ENCODE measurements at places on chromosomes 16 and 17.

GRCh38 chr16:29805232-29806098, 864 bp upstream of the MAZ start:
- DNase-seq: peak; percentile 96

- no peak for DNase-seq
These were observed 177.9 kb downstream of the SPECC1 start for GRCh38 chr17:20187049-20187448.

- DNase-seq: no peak
These were observed 22.8 kb downstream of the FAM117A start for GRCh38 chr17:49741009-49741691.

- DNase-seq: no peak
These were observed 10.0 kb downstream of the CMC2 start for GRCh38 chr16:80996688-80997138.

GRCh38 chr17:8409966-8410882, 12.6 kb upstream of the RNF222 start:
- DNase-seq: peak; percentile 64

DNA sequence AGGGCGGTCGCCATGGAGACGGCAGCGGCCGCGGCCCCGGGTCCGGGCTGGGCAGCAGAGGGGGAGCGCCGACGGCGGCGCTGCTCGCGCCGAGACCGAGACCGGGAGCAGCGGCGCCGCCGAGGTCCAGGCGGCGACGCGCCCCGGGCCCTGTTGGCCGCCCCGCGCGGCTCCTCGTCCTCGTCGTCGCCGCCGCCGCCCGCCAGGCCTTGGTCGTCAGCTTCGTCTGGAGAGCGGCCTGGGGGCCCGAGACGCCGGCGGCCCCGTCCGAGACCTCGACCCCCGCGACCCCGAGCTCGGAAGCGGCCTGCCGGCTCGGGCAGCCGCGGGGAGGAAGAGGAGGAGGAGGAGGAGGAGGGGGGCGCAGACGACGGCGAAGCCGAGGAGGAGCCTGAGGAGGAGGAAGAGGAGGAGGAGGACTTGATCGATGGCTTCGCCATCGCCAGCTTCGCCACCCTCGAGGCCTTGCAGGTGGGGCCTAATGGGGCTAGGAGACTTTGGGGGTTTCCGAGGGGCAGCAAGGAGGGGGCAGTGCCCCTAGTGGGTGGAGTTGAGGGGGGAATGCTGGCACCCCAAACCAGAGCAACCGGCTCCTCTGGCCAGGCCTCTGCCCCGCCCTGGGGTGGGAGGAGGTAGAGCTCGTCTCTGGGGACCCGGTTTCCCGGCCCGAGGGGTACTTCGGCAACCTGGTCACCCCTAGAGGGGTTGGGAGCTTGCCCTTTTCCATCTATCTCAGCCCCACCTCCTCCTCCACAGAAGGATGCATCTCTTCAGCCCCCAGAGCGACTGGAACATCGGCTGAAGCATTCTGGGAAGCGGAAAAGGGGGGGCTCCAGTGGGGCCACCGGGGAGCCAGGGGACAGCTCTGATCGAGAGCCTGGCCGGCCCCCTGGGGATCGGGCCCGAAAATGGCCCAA, 1.5 kb downstream of the FBRS start:
- DNase-seq: peak; percentile 29

GRCh38 chr17:3795390-3796102, 5.4 kb downstream of the ITGAE start:
- no peak for DNase-seq

- no peak for DNase-seq
These were observed 245.5 kb downstream of the STX8 start for GRCh38 chr17:9330141-9330540.

GRCh38 chr16:87822108-87822970, 47.0 kb downstream of the SLC7A5 start:
- no peak for DNase-seq

- no peak for DNase-seq
These were observed 21.3 kb downstream of the ZNF423 start for GRCh38 chr16:49834531-49835151.

- DNase-seq: no peak
These were observed 76.2 kb upstream of the ZFHX3 start for GRCh38 chr16:73124097-73124652.

GRCh38 chr17:73575470-73576221, 68.6 kb downstream of the SDK2 start:
- no peak for DNase-seq

- DNase-seq: no peak
These were observed 832 bp upstream of the SRRM2 start for GRCh38 chr16:2751577-2752034.

DNA sequence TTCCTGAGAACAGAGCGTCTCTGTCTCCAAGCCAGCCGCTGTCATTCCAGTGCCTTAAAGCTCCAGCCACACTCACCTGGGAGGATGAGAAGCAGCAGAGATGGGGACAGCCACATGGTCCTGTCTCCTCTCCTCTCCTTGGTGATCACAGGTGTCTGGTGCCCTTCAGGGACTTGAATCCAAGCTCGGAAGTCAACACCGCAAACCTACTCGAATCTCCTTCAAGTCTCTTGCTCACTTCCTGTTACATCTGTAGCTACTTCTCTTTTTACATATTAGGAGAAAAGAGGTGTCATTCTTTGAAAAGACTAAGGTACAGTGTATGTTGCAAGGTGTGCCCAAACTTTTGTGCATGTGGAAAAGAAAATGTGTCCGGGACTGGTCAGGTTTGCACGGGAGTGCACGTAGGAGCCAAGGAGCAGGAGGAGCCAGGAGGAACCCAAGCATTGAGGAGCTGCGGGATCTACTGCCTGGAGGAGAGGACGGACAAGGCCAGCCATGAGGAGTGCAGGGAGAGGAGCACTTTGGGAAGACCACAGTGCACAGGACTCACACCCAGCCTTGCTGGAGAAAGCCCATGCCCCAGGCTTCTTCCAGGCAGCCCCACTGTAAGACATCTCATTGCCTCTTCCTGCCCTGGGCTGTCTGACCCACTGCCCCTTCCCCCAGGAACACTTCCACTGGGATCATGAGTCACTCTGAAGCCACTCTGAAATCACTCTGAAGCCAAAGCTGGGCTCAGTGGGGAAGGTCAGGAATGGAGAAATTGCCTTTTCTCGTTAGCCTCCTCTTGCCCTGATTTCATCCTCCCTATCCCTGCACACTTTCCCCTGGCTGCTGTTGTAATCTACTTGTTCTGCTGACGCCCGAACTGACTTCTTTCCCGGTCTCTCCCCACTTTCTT, at the start of gene CD300LD:
CD300LD (minus strand) TSS at position 197 of the 904 bp plus-strand sequence; CDS start at position 116, 81 bp downstream.
- DNase-seq: no peak

DNA sequence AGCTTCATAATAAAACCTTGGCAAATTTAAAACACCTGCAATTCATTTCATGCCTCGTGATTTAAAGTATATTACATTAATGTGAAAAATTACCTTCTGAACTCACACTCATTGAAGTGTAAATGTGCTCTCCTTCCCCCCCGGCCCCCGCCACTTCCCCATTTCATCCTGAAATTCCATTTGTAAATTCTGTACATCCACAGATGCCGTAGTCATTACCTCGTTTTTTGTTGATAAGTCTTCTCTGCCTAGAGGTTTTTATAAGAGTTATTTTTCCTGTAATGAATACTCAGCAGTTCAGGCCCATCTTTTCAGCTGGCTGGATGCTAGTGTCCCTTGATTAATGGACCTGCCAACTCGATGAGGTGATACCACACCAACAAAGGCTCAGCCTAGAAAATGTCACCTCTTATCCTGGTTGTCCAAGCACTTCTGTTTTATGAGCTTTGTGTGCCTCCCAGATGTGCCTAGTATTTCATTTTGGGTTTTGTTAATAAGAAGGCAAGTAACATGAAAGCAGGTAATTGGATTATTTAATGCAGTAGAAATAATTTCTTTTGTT, 64.8 kb upstream of the KIFC3 start:
- no peak for DNase-seq

DNA sequence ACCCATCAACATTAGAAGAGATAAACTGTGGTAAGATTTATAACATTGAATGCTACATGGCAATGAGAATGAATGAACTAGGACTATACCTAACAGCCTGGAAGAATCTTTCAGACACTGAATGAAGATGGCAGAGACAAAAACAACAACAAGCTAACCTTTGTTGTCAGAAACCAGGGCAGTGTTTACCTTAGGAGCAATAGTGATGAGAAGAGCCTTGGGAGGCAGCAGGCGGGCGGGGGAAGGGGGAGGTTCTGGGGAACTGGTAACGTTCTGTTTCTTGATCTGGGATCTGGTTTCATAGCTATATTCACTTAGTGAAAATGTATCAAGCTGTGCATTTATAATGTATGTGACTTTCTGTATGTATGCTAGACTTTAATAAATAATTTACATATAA, 139.0 kb upstream of the TNRC6C start:
- no peak for DNase-seq

DNA sequence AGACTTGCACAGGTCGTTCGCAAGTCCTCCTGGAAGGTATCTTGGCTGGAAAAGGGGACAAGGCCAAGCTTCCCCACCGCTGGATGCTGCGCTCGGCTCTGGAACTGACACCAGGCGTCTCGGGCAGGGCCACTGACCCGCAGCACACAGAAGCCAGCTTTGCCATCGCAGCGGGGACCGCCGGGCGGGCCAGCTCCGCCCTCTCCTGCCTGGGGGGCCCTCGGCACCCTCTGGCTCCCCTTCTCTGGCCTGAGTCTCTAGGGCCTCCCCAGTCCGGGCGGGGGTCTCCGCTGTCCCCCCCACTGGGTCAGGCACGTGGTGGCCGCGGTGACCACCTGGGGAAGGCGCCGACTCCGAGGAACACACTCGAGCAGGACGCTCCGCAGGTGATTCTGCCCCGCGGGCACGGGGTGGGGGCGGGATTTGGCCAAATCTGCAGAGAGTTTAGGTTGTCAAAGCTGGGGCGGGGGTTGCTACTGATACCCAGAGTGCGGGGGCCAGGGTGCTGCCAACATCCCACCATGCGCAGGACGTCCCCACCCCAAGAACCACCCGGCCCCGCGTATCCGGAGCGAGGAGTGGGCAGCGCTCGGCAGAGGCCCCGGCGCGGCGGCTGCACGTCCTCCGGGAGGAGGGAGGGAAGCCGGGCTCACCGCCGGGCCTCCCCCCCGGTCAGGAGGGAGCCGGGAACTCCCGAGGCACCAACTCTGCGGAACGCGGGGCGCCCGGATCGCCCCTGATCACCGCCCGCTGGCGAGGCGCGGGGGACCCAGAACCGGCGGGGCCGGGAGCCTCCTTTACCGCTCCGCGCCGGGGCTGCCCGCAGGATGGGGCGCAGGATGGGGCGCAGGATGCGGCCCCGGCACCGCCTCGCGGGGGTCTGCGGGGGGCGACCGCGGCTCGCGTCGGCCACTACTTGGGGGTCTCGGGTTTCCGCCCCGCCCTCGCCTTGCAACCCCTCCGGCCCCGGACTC, 744 bp upstream of the METRNL start:
- DNase-seq: no peak

- DNase-seq: no peak
These were observed 34.4 kb downstream of the NFAT5 start for GRCh38 chr16:69600202-69600601.

- no peak for DNase-seq
These were observed at the start of gene HAP1 for GRCh38 chr17:41734139-41734948. Gene HAP1, minus strand, starts transcription at chr17:41734643. Its CDS starts 9 bp downstream, at chr17:41734634.

- DNase-seq: no peak
These were observed 7.1 kb upstream of the CPSF4L start for GRCh38 chr17:73268582-73269328.

- no peak for DNase-seq
These were observed 188.9 kb downstream of the CPPED1 start for GRCh38 chr16:12614662-12615278.

DNA sequence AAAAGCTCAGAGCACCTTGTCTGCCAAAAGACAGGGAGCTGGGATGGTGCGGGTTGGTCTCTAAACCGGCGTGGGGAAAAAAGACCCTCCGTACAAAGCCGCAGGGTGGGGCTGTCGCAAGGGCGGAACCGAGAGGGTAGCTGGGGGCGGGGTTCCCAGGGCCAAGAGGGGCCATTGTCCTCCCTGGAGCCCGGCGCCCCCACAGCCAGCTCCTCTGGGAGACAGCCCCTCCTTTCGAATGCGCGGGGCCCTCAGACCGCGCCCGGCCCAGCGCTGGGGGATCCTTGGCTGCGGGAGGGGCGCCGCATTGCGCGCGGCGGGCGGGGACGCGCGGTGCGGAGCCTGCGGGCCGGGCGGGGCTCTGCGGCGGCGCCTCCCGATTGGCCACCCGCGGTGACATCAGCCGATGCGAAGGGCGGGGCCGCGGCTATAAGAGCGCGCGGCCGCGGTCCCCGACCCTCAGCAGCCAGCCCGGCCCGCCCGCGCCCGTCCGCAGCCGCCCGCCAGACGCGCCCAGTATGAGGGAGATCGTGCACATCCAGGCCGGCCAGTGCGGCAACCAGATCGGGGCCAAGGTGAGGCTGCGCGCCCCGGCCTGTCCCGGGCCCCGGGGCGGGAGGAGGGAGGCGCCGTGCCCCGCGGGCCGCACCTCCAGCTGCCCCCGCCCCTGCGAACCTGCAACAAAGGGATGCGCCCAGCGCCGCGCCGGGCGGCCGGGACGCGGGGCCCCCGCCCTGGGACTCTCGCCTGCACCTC, at the start of gene TUBB3:
TUBB3 (plus strand) TSS at position 459 of the 756 bp plus-strand sequence; CDS start at position 519, 60 bp downstream.
- DNase-seq: no peak
